Stimulated activated CD8-positive, alpha-beta memory T cell treated with anti-CD3 and anti-CD28 coated beads, Interleukin-2, amount 100 ng/mL, for 48 hours (primary cell): ENCODE measurements at places on chromosomes 2 and 18.

GRCh38 chr2:136141510-136142149, 23.7 kb upstream of the CXCR4 start:
- no peak for DNase-seq

DNA sequence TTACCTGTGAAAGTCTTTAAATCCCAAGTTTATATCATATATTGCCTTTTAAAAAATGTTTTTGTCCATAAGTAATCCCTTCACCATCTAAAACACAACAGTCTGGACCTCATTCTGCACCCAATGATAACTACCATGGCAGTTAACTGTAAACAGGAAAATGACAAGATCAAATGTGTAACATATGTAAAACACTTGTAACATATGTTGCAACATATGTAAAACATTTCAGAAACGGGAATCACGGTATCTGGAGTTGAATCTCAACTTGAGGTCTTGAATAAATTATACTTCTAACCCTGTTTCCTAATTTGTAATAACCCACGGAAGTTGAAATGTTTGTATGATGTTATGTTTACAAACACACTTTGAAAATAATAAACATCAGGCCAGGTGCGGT, 6.2 kb downstream of the LRPPRC start:
- no peak for DNase-seq

DNA sequence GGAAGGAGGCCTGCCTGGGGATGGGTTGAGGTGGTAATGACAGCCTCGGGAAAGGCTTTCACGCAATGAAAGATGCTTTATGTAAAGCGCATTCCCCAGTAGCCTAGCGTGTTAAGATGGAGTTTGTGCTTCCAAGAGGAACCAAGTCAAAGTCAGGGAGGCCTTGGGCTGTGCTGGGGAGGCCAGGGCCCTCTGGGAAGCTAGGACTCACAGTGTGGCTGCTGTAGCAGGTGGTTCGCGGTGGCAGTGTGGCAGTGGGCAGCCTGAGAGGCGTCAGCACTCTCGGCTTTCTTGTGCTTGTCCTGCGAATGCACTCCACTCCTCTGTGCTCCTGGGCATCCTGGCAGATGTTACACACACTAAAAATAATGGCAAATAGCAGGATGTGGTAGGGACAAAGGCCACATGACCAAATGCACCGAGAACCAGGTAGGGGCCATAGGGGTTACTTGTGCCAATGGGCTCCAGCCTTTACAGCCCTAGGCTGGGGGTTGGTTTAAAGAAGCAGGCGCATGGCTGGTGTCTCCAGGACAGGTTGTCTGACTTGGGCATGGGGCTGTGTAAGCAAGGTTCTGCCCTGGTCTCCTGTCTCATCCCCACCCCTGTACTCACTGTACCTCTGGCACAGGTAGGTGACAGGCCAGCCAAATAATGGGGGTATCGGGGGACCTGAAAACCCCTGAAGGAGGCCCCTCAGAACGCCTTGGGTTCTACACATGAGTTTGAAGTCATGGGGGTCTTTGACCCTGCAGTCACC, 154.4 kb upstream of the TWIST2 start:
- DNase-seq: no peak

DNA sequence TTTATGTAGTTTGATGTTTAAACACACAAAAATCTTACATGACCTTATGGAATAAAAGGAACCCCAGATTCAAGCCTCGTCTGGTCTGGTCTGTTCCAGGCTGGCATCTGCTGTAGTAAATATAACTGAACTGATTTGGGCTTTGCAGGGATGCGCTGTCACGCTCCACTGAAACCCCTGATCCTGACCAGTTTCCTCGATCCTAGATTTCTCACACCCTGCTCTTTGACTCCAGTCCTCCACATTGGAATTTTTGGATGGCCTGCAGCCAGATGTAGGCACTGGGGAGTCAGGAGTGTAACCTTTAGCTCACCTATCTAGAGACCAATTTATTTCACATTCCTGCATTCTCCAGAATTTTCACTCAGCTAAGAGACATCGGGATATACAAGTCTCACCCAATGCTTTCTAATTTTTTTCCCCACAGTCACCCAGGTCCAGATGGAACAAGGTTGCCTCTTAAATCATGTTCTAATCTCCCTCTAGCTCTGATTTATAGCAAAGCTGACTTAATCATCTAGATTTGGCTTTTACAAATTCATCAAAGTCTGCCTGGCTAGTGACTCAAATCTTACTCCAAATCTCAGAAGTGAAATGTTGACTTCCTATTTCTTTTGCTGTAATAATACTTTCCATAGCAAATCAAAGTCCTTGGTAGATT, 219.6 kb downstream of the CD226 start:
- DNase-seq: no peak

DNA sequence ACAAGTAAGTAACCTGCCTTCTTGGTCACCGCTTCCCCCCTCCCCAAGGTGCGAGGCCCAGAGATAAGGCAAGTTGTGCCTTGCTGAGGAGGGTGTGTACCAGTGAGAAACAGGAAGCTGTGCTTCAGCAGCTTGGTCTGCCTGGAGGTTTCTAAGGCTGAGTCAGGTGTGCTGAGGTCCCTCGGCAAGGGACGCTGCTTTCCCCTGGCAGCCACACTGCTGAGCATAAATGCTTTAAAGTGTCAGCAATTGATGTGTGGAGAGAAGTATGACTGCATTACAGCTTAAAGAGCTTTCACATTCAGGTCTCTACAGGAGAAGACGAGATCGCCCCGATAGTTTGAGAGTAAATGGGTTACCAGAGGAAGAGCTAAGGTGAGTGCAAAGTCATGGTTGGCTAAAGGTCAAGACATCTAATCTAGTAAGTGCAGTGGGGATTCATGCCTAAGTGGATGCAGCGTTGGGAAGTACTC, 86.9 kb downstream of the LIMS1 start:
- DNase-seq: peak; percentile 53

DNA sequence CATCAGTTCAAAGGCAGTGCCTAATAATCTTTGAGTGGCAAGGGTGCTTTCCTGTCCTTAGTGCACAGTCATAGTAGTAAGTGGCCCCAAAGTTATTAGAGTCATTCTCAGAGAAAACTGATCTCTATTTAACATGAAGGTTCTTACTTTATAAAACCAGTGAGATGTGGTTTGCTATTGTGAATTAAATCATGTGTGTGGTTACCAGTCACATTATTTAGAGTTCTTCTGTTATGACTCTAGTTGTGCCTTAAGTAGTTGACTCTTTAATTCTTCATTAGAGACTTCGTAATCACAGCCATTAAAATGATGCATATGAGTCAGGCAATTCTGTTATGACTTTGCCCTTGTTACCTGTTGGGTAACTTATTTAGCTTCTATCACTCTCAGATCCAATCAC, 1392.9 kb upstream of the ACVR2A start:
- DNase-seq: no peak

- DNase-seq: no peak
Measured at GRCh38 chr2:129490641-129491040, 488.8 kb upstream of the RAB6C start.
